ENCODE measurements at places on chromosomes 6 and 20.
A peak's percentile ranks its signal among the peaks of the same experiment; 100 is the strongest.

DNA sequence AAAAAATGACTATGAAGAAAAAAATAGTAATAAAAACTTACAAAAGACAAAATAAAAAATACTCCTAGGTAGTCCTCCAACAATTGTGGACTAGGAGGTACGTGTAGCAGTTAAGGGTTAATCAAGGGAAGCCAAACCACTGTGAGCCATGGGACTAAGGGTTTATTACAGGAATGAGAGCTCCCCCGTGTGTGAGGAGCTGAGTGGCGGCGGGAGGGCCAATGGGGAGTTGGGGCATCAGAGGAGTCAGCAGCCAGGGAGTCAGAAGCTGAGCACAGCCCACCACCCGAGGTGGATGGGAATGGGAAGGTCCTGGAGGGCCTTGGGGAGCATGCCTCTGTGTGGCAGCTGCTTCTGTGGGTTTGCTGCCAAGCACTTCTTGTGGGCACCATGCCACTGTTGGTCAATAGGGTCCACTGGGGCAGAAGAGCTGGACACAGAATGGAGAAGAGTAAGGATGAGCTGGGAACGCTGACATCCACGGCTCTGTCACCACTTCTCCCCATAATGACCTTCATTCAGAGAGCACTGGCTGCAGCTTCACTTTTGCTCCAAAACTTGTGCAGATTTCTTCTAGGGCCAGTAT lies 373.3 kb downstream of the CDKAL1 start:
- DNase-seq = no peak

GRCh38 chr6:68973066-68973465 lies 338.0 kb downstream of the ADGRB3 start:
- no peak for DNase-seq

DNA sequence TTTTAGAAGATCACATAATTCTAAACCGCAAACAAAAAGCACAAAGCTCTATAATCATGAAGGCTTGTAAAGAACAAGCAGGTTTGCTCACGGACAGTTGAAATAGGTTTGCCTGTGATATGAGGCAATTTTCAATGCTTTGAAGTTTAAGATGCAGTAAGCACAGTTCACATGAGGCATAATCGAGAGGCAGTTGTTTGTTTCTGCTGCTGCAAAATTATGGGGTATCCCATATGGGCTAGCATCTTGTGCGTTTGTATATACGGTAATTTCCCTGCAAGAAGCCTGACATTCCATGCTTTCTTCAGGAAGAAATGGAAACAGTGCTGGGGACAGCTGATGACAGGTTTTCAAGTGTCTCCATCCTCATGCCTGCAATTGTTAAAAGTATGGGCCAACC lies 94.6 kb upstream of the MC3R start:
- no peak for DNase-seq

- no peak for DNase-seq
Observed at GRCh38 chr6:64644024-64644423, 1008.4 kb downstream of the PHF3 start.

GRCh38 chr6:21987501-21987957 lies 309.3 kb downstream of the PRL start:
- peak; percentile 96 for DNase-seq

GRCh38 chr6:40398810-40399477 lies 188.2 kb downstream of the LRFN2 start:
- DNase-seq = no peak

GRCh38 chr6:134826889-134827737 lies 122.8 kb downstream of the ALDH8A1 start:
- peak; percentile 99 for DNase-seq

GRCh38 chr6:80938131-80938530 lies 814.4 kb downstream of the TENT5A start:
- DNase-seq = peak; percentile 56

- no peak for DNase-seq
Observed at GRCh38 chr20:33521461-33521860, 31.6 kb downstream of the CBFA2T2 start.

All from EH (cell line).